ENCODE measurements at places on chromosomes 3 and 15. TPM values are rescaled to one million over a fixed set of nuclear protein-coding genes. Genes with fewer than 3 reads are reported as not detected.

DNA sequence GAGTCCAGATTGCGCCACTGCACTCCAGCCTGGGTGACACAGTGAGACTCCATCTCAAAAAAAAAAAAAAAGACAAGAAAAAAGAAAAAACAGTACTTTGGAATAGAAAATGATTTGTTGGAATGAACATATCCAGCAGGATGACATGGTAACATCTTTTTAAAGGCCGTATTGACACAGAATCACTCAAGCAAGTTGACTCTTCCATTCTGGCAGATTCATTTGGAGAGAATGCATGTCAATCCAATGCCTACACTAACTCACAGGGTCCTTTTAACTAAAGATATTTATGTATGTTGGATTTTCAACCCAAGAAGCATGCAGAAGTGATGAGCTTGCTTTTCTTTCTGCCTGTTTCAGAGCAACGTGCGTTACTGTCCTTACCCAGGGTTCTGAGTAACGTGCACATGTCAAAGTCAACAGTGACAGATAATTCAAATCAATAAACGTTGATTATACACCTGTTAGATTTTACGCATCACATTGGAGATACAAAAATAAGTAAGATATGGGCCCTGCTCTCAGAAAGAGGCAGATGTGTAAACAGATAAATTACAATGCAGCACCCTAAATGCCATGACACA is 77.1 kb upstream of the FNDC3B start:
- no peak for DNase-seq

GRCh38 chr15:69574506-69574905 is 121.9 kb downstream of the RPLP1 start:
- DNase-seq = no peak

The DCUN1D1 gene
- 29.2 TPM for total RNA-seq

The SEMA3F gene
- 0.46 TPM for total RNA-seq

DNA sequence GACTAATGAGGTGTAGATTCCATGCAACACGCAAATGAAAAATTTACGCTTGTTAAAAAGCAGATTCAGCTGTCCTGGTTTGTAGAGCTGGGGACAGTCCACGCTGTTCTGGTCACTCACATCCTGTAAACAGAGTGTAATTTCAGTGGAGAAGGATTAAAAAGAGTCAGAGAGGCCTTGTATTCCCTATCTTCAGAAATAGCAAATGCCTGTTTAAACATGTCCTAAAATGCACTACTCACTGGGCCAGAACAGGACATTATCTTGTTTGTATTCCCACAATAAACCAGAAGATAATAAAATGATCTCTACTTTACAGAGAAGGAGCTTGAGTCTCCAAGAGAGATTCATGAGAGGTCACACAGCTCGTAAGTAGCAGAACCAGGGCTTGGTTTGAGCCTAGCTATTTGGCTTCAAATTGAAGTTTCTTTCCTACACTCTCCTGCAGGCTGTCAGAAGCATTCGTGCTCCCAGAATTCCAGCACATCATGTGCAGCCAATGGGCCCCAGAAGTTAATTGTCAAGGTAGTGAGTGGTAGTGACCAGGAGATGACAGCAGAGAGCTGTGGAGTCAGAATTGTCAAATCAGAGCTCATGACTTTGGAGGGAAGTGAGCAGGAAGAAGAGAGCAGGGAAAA is 242.5 kb downstream of the ATP8B4 start:
- DNase-seq = no peak

- DNase-seq = peak; percentile 30
Measured at GRCh38 chr15:77907824-77908751, 169.4 kb downstream of the TBC1D2B start.

DNA sequence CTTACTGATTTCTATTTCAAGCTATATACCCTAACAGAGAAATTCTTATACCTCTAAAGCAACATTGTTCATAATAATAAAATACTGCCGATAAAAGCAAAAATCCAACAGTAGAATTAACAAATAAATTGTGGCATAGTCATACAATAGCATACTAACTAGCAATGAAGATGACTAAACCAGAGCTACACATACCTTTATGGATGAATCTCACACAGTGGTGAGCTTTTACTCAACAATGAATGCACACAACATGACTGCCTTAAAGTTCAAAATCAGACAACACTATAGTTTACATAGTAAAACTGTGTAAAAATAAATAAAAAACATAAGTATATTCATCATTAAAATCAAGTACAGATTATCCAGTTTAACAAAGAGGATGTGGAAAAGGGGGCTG is 99.1 kb downstream of the NR1I2 start:
- DNase-seq = no peak

DNA sequence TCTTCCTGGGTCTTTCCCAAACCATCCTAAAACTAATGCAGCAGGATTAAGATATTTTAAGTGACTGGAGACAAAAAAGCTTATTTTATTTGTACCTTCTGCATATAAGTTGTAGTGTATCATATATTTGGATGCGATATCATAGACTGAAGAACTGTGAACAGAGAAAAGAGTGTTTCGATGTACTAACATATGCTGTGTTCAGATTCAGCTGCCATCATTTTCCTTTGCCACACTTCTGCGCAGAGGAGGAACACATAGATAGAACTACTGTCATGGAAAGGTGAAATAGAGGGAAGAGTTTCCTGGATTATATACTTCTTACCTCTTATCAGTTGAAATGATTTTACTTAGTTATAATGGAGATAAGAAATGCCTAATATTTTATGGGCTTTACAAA is 95.5 kb upstream of the CNTN3 start:
- DNase-seq = no peak

GRCh38 chr3:196737655-196738054 is 2.0 kb upstream of the PAK2 start:
- DNase-seq = no peak

The TAGLN3 gene
- total RNA-seq = not detected

DNA sequence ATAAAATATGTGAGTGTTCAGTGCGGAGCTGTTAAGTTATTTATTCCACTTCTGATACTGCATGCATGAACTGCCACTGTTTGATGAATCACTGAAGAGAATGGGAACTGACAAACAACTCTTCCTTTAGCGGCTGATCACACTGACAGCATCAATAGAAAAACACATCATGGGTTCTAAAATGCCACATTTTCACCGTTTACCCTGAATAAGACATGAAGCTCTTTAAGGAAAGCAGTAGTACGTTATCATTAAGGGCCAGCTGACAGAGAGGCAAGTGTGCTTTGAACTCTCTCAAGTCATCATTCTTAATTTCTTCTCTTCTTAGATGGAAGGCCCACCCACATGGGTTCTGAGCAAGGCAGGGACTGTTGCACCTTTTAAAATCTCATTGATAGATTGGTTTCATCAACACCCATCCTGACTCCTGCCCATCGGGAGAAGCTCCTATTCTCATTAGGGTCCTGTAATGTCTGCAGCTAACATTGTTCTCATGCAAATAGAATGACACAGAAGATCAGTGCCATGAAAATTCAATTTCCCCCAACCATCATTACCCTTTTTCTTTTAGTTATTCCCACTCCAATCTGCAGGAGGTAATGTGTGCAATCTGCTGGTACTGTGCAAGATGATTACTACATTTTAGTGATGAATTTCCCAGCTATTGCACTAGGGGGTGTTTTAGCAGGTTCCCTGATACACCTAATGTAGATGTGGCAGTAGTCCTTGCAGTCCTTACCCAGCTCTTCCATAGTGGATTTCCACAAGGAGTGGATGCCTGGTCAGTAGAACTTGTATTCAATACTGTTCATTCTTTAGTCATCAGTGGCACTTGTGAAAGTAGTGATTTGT is 119.1 kb downstream of the ROBO2 start:
- DNase-seq = no peak
